ENCODE measurements at places on chromosomes 7 and 10. TPM values are rescaled to one million over a fixed set of nuclear protein-coding genes. Genes with fewer than 3 reads are reported as not detected.

- H3K36me3 ChIP-seq: no peaks in the 10 kb centered on the region
- DNase-seq: no peak
- H3K4me1 ChIP-seq: no peaks in the 10 kb centered on the region
- H3K27ac ChIP-seq: no peak overlapping the region
- no peak overlapping the region for H3K4me3 ChIP-seq
Observed at GRCh38 chr10:60441515-60441914, 51.8 kb upstream of the ANK3 start.

Gene TRIP6
- total RNA-seq: 25.9 TPM

- no peaks in the 10 kb centered on the region for H3K36me3 ChIP-seq
- H3K4me1 ChIP-seq: no peaks in the 10 kb centered on the region
- no peak overlapping the region for H3K27ac ChIP-seq
- no peak for DNase-seq
- no peak overlapping the region for H3K4me3 ChIP-seq
Observed at GRCh38 chr10:59372543-59372942, 10.2 kb upstream of the FAM13C start.

Gene FAM131B
- 1.9 TPM for total RNA-seq

Gene C7orf33
- total RNA-seq: not detected

DNA sequence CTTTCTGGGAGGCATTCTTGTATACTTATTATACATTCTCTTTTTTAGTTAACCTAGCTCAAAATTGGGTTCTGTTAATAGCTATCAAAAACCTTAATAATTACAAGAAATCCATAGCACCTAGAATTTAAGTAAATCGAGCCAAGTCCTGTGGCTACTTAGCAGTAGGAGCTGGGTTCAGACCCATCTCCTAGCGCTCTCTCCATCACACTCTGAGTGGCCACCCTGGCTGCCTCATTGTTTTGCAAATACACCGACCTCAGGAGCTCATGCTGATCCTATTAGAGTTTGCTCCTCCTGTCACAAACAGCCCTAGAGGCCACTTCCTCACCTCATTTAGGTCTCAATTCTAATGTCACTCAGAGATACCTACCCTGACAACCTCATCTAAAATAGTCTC lies 46.2 kb upstream of the OSBPL3 start:
- no peak overlapping the region for H3K4me3 ChIP-seq
- no peaks in the 10 kb centered on the region for H3K36me3 ChIP-seq
- peaks cover 2% of the 10 kb centered on the region for H3K27me3 ChIP-seq
- H3K4me1 ChIP-seq: peaks cover 41% of the 10 kb centered on the region

DNA sequence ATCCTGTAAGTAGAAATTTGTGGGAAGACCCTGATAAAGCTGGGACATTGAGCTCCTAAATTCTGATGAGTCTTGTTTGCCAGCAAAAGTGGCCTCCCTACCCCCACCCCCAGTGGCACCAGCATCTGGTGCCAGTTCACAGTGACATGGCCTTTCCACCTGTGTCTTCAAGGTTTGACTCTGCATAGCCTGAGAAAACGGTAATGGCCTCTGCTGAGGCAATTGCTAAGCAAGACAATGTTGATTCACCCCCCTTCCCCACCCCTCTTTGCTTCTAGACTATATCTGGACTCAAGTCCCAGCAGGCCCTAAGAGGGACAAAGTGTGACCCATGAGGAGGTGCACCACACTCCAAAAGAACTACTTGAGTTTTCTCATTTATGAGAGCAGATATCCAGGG lies 48.0 kb upstream of the PIK3CG start:
- DNase-seq: no peak
- H3K27me3 ChIP-seq: no peaks in the 10 kb centered on the region
- H3K4me3 ChIP-seq: no peak overlapping the region
- H3K36me3 ChIP-seq: no peaks in the 10 kb centered on the region

Gene FAM171A1
- 3.3 TPM for total RNA-seq

DNA sequence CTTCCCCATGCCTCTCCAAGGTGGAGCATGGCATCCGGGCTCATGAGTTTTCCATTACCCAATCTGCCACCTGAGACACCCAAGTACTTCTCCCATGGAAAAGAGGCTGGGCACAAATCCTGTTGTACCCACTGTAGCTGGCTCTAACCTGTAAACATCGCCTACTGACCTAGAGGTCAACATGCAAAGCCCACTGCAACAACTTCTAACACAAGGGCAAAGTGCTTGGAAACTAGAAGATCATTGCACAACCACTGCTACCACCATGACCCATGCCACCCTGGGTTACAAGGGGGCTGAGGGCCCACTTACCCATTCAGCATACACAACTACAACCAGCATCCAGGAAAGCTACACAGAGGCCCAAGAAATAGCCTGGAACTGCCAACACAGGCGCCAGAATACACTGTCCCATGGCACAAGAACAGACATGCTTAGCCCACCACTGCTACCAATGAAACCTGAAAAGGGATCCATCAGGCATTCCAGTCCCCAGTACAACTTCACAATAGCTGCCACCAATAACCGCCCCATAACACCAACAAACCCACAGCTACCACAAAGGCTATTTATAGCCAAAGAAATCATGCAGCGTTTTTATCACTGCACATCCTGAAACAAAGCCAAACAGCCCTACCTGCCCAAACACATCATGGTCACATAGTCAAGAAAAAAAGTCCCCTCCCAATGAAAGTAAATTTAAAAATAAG lies 63.4 kb downstream of the RNF32 start:
- no peak for DNase-seq
- H3K4me1 ChIP-seq: no peaks in the 10 kb centered on the region
- H3K27me3 ChIP-seq: no peaks in the 10 kb centered on the region
- H3K36me3 ChIP-seq: peaks cover 66% of the 10 kb centered on the region

Data from activated CD4-positive, alpha-beta memory T cell treated with anti-CD3 and anti-CD28 coated beads for 36 hours (primary cell).